ENCODE measurements at places on chromosomes 3 and 15.

- no peak for DNase-seq
Observed at GRCh38 chr15:74408815-74409214, 24.9 kb downstream of the SEMA7A start.

- no peak for DNase-seq
Observed at GRCh38 chr3:171480526-171480925, 20.3 kb upstream of the TNIK start.

GRCh38 chr15:26883466-26883865, 16.6 kb downstream of the GABRA5 start:
- no peak for DNase-seq

DNA sequence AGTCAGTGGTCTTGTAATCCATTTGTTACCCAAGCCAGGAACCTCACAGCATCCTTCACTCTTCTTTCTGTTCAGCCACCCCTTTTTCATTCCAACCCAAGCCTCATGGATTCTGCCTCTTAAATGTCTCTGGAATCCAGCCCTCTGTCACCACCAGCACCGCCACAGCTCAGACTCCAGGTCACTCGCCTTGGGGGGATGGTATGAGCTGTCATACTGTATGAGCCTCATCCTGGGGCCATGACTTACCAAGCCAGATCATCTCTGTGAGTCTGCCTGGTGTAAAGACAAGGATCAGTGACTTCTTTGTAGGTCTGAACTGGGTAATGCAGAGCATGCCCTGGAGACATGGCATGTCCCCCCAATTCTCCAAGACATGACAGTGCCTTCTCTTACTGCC, 79.6 kb downstream of the PGPEP1L start:
- no peak for DNase-seq

GRCh38 chr15:83610901-83611685, 42.8 kb upstream of the ADAMTSL3 start:
- DNase-seq = no peak

GRCh38 chr15:99604865-99605264, 39.1 kb downstream of the MEF2A start:
- DNase-seq = no peak

DNA sequence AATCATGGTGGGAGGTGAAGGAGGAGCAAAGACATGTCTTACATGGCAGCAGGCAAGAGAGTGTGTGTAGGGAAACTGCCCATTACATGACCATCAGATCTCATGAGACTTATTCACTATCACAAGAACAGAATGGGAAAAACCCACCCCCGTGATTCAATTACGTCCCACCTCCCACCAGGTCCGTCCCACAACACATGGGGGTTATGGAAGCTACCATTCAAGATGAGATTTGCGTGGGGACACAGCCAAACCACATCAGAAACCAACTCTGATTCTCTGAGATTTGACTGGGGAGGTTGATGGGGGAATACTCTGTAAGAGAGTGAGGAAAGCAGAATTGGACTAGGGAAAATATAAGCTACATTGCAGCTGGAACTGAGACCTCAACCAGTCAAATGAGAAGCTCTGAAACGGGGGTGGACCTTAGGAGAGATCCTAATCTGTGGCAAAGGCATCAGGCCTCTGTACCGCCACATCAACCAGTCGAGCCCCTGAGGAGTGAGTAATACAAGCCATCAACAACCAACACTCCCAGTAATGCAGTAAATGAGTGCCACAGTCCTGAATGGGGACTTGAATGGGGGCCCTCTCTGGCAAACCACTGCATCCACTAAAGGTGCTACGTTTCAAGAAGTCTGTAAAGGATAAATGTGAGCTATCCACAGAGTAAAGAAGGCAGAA, 207.9 kb upstream of the GADL1 start:
- peak; percentile 35 for DNase-seq

DNA sequence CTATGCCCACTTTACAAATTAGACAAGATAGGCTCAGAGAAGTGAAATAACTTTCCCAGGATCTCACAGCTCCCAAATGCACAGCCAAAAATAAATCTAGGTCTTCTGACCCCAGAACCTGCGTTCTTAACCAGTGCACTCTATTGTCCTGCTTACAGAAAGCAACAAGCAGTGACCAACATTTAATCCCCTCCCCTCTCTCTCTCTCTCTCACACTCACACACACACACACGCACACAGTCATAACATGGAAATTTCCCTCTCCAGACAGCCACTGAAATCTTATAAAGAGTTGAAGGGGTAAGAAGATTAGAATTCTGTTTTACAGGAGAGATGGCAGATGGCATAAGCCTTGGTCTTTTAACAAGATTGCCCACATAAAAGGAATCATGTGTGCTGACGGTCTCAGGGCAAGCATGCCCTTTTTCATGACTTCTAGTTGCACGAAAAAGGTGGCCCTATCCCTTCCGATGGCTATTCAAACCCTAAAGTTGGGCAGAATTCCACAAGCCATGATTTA, 29.4 kb downstream of the EOGT start:
- DNase-seq = no peak

DNA sequence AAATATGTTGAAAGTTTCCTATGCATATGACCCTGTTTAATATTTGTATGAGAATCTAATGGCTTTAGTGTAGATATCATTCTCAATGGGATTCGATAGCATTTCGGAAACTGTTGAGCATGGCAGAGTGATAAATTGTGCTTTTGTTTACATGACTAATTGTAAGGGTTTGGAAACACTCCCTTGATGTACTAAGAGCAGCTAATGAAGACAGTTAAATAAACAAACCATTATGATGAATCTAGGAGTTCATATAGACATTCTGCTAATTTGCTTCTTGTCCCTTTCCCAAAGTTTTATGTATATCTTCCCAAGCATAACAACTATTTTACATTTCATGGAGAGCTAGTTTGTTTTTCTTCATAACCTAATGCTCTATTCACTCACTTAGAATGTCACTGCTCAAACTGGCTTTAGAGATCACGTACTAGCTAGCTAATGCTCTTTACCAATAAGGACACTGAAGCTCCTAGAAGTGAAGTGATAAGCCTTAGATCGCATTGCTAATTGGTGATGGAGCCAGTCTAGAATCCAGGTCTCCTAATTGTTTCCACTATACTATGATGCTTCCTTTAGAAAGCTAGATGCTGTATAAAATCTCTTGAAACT, 140.8 kb downstream of the TP63 start:
- no peak for DNase-seq

DNA sequence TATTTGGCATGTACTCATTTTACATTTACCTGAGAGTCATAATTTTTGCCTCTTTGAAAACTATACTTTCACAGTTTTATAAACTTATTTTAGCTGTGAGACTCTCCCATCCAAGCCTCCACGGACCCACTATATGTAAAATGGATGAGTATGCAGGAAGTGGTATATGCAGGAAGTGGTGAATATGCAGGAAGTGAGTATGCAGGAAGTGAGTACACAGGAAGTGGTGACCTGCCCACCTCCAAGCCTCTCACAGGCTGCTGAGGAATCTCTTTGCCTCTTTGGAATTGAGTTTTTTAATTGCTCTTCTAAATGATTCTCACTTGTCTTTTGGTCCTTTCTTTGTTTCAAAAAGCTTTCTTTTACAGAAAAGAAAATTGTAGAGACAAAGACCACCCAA, 85.2 kb downstream of the KBTBD8 start:
- peak; percentile 24 for DNase-seq

DNA sequence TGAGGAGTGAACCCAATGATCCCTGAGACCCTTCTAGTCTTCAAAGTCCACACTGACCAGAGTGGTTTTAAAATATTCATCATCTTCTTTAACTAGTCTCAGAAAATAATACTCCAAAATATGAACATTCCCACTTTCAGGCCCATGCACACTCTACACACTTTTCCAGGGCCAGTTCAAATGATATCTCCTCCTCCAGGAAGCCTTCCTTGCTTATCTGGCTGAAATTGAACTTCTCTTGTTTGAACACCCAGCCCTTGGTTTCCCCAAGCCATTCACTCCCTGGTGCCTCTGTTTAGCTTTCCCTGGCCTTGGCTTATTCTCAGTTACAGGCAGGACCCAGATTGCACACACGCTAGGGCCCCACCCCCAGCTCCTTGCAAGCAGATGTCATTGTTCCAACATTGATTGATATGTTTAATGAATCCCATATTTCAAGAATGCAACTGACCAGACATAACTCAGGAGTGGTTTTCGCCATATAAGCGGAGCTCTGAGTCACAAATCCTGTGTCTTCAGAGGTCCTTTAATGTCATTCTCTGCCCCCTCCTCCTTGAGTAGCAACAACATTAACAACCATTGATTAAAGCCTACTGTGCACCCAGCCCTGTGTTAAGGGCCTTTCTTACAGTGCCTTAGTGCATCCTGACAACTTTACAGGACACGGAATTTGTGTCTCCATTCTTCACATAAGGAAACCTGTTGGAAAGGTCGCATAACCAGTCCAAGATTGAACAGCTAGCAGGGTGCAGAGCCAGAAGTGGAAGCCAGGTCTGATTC, 2.1 kb downstream of the ITGA11 start:
- no peak for DNase-seq

GRCh38 chr3:95311272-95311671, 1248.4 kb downstream of the NSUN3 start:
- no peak for DNase-seq

DNA sequence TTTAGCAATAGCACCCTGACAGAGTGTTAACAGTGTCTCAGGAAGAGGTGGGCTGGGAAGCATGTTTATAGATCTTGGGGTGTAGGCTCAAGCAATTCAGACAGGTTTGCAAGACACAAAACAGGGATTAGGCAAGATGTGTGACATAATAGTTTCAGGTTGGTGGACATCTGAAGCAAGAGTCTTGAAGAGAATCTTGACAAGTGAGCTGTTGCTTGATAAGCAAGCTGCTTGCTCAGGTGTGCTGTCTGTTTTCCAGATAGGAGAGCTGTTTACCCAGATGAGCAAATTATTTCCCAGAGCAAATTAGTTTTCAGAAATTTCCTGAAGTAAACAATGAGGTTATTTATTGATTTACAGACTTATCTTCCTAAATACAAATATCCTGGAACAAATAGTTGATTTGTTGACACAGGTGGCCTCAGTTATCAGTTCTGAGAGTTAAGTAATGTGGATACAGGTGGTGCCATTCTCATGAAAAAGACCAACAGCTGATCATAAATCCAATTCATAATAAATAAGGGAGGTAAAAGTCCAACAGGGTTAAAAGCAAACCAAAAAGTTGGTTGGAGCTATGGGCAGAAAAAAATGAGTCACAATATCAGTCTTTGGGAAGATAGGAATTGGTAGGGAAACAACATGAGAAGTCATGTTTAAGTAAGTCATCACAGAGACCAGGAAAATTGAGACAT, 437.3 kb downstream of the TBL1XR1 start:
- DNase-seq = no peak

DNA sequence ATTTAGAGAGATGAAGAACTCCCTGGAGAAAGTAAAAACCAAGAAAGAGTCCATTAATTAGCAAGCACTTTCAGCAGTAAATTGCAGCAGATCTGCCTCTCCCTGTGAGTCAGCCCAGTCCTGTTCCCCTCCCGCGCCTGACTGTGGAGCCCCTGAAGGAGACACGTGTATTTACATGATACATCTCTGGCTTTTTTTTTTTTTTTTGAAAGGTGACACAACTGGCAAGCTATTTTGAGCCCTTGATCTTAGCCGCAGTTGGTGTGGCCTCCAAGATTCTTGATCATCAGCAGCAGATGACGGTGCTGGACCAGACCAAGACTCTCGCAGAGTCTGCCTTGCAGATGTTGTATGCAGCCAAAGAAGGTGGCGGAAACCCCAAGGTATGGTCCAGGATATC, 271.8 kb upstream of the TPM1 start:
- DNase-seq = no peak

- no peak for DNase-seq
Observed at GRCh38 chr3:134092208-134092701, 62.5 kb upstream of the SLCO2A1 start.

DNA sequence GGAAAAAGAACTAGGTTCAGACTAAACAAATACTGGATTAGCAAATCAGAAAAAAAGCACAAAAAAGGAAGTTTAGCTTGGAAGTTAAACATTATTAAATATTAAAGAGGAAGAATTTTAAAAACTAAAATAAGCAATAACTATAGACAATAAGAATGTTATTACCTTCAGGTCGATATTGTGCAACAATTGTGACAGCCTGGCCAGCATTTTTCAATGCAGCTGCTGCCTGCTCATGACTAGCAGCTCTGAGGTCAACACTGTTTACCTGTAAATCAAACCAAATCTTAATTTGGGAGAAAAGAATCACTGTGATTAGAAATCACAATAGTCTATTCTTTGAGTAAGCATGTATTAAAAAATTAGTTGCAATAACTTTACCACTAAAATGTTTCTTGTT, 75.1 kb upstream of the MELTF start:
- no peak for DNase-seq

DNA sequence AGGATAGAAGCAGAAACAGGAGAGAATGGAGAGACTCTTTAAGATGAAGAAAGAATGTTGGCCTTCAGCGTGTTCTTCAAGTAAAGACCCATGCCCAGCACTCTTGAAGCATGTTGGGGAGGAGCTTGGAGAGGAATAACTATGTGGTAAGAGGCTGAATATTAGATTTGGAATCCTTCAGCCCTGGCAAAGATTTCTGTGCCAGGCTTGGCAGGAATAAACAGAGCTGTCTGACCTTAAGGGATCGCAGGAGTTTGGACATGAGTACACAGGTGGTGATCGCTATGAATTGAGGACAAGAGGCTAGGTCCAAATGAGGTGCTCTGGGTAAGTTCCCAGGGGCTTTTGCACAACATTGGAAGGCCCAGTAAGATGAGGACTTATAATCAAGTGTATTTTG, 132.6 kb upstream of the TBL1XR1 start:
- DNase-seq = no peak

DNA sequence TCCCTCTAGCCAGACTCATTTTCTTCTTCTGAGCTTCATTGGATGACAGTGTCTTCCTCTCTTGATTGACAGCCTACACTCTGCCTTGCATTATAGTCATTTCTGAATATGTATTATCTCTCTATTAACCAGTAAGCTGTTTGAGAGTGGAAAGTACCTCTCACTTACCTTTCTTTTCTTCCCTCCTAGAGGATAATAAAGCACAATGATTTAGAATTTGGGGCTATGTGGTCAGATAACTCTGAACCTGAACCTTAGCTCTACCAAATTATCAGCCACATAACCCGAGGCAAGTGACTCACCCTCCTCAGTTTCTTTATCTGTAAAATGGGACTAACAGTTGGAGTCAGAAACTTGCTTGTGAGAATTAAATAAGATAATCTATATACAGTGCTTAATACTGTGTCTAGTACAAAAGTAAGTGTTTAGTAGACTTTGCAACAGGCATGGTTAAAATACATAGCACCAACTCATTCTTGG, 331.8 kb upstream of the TBL1XR1 start:
- no peak for DNase-seq

DNA sequence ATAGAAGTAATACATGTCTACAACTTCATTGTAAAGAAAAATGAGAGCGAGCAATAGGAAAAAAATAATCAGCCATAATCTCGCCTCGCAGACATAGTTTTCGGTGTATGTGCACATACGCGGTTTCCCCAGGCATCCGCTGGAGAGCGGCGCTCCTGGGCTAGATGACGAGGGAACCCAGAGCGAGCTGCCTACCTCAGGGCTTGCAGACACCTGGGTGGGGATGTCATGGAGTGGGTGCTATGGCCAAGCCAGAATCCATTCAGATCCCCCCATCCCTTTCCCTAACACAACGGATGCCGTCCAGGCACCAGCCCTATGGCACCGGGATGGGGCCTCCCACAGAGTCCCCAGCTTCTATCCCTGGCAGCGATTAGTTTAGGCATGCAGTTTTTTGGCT, 4.5 kb upstream of the CFAP100 start:
- no peak for DNase-seq
